Aorta (tissue), 5 donors: ENCODE measurements at places on chromosomes 4 and X. TPM values are rescaled to one million over a fixed set of nuclear protein-coding genes. Genes with fewer than 3 reads are reported as not detected.

- no peak for DNase-seq
- no peaks in the 10 kb centered on the region for H3K27me3 ChIP-seq
- H3K4me3 ChIP-seq, result no peak overlapping the region
- H3K4me1 ChIP-seq, result no peaks in the 10 kb centered on the region
- H3K27ac ChIP-seq, result no peak overlapping the region
- no peaks in the 10 kb centered on the region for H3K36me3 ChIP-seq
Observed at GRCh38 chr4:42078184-42078801, 74.2 kb downstream of the BEND4 start.

The TMPRSS11A gene
- total RNA-seq, result not detected

The JAKMIP1 gene
- 0.21 TPM for total RNA-seq

GRCh38 chr4:96097040-96097607 lies 257.2 kb downstream of the PDHA2 start:
- no peaks in the 10 kb centered on the region for H3K4me1 ChIP-seq
- DNase-seq, result no peak
- no peak overlapping the region for H3K4me3 ChIP-seq
- H3K36me3 ChIP-seq, result no peaks in the 10 kb centered on the region

- no peaks in the 10 kb centered on the region for H3K36me3 ChIP-seq
- H3K4me3 ChIP-seq, result no peak overlapping the region
- H3K4me1 ChIP-seq, result no peaks in the 10 kb centered on the region
- no peak overlapping the region for H3K27ac ChIP-seq
Observed at GRCh38 chrX:10615931-10616774, 4.2 kb downstream of the MID1 start.

- H3K4me1 ChIP-seq, result no peaks in the 10 kb centered on the region
- no peak overlapping the region for H3K27ac ChIP-seq
- no peak for DNase-seq
- no peak overlapping the region for H3K4me3 ChIP-seq
- H3K27me3 ChIP-seq, result no peaks in the 10 kb centered on the region
Observed at GRCh38 chrX:112832481-112833095, 8.0 kb downstream of the AMOT start.

DNA sequence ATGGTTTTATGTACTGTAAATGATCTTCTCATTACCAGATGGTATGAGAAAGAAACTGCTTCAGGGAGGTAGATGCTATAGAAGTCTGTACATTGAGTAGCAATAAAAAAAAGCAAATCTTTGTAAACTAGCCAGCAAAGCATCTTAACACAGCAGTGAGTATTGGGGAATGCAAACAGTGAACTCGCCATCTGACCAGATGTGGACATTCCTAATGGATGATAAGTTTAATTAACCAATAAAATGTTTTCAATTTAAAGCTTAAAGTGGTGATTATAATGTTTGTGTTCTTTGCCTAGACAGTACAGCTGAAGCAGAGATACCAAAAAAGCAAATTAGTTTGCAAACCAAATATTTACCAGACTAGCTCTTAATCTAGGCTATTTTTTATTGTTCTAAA lies 1144.2 kb downstream of the FAT4 start:
- H3K27ac ChIP-seq, result no peak overlapping the region
- H3K27me3 ChIP-seq, result no peaks in the 10 kb centered on the region
- peaks cover 1% of the 10 kb centered on the region for H3K4me1 ChIP-seq
- no peak for DNase-seq
- H3K36me3 ChIP-seq, result no peaks in the 10 kb centered on the region
- no peak overlapping the region for H3K4me3 ChIP-seq

DNA sequence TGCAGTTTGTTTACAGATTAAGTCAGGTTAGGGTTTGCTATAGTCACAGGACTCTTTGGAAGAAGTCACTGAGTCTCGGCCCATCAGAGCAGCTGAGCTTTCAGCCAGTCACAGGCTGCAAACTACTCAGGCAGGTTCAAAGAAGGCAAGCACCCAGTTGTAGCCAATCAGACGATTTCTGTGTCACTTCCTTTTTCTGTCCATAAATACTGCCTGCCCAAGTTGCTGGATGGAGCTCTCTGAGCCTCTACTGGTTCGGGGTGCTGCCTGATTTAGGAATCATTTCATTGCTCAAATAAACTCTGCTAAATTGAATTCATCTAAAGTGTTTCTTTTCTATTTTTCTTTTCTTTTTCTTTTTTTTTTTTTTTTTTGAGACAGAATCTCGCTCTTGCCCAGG lies 7.3 kb upstream of the SH3BP2 start:
- no peaks in the 10 kb centered on the region for H3K4me1 ChIP-seq
- H3K27me3 ChIP-seq, result no peaks in the 10 kb centered on the region
- H3K27ac ChIP-seq, result no peak overlapping the region
- H3K36me3 ChIP-seq, result no peaks in the 10 kb centered on the region
- no peak overlapping the region for H3K4me3 ChIP-seq

DNA sequence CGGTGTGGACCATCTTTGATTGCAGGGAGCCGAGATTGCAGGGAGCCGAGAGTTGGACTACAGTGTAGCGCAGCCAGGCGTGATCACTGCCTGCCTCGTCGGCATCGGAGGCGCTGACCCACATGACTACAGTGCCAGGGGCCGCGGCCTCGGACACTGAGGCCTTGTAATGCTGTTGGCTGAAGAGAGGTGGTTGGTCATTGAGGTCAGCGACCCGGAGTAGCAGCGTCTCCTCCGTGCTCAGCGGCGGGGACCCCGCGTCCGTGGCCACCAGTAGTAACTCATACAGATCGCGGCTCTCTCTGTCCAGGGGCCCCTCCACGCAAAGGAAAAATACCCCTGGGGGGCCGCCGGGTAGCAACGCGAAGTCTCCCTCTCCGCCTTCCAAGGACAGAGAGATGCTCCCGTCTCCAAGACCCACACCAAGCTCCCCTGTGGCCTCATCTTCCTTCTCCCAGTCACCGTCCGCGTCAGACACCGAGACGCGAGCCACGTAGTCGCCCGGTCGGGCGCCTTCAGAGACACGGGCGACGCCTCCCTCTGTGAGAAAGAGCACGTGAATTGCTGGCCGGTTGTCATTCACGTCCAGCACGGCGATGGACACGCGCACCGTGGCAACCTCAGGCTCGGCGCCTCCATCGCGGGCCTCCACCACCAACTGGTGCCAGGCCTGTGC lies 1.9 kb downstream of the DCHS2 start:
- no peak overlapping the region for H3K4me3 ChIP-seq
- DNase-seq, result no peak
- no peaks in the 10 kb centered on the region for H3K27me3 ChIP-seq
- H3K36me3 ChIP-seq, result no peaks in the 10 kb centered on the region

DNA sequence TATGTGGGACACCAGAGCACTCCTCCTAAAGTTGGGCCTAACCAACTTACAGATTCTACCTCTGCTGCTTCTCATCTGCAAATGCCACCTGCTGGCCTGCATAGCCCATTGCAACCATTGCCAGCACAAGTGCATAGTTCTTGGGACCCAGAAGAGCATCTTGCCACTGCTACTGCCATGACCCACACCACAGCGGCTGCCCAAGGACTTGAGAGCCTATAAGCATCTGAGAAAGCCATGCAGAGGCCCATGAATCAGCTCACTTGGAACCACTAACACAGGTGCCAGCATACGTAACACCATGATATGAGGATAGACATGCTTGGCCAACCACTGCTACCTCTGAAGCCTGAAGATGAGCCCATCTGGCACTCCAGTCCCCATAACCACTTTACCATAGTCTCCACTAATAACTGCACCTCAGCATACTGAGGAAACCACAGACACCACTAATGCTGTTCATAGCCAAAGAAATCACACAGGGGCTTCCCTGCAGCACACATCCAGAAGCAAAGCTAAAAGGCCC lies 258.1 kb upstream of the AGTR2 start:
- no peaks in the 10 kb centered on the region for H3K4me1 ChIP-seq
- H3K4me3 ChIP-seq, result no peak overlapping the region
- H3K36me3 ChIP-seq, result no peaks in the 10 kb centered on the region
- no peaks in the 10 kb centered on the region for H3K27me3 ChIP-seq
- no peak overlapping the region for H3K27ac ChIP-seq

DNA sequence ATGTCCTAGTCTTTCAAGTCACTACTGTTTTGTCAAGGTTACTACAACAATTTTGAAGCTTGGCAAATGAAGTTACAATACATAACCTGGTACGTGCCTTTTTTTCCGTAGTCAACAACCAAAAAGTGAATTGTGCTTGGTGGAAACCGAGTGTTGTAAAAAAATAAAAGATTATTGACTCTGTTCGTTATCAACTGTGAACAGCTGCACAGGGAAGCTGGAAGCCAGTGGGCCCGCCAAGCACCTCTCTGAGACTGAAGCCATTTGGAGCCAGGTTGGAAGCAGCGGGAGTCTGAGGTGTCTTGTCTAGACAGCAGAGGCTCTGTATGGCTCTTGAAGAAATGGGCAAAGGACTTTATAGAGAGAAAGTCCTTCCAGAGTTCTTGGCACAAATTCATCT lies 119.0 kb downstream of the GALNTL6 start:
- H3K27ac ChIP-seq, result no peak overlapping the region
- no peak for DNase-seq
- no peak overlapping the region for H3K4me3 ChIP-seq
- no peaks in the 10 kb centered on the region for H3K36me3 ChIP-seq
- no peaks in the 10 kb centered on the region for H3K4me1 ChIP-seq
- H3K27me3 ChIP-seq, result no peaks in the 10 kb centered on the region

DNA sequence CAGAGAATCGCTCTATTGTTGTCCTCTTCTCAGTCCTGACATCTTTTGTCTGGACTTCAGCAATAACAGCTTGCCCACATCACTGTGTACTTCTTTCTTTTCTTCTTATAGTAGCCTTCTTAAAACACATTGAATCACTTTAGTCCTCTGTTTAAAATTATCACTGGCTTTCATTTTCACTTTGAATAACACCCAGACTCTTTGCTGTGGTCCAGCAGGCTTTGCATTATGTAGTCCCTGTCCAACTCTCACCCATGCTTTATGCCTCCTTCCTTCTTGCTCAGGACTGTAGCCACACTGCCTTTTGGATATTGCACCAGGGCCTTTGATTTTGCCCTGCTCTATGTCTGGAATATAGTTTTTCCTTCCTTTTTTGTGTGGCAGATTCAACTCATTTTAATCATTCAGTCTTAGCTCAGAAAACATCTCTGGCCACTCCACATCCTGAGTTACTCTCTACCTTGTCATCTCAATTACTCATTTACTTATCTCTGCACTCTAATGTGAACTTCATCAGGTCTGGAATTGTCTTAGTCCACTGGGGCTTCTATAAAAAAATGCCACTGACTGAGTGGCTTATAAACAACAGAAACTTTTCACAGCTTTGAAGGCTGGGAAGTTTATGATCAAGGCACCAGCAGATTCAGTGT lies 168.2 kb downstream of the C4orf33 start:
- H3K27ac ChIP-seq, result no peak overlapping the region
- H3K4me3 ChIP-seq, result no peak overlapping the region

The GUCY1B1 gene
- 24.9 TPM for total RNA-seq

- no peaks in the 10 kb centered on the region for H3K27me3 ChIP-seq
- no peak for DNase-seq
- H3K27ac ChIP-seq, result no peak overlapping the region
Observed at GRCh38 chrX:21374994-21375707, 933 bp downstream of the CNKSR2 start.

DNA sequence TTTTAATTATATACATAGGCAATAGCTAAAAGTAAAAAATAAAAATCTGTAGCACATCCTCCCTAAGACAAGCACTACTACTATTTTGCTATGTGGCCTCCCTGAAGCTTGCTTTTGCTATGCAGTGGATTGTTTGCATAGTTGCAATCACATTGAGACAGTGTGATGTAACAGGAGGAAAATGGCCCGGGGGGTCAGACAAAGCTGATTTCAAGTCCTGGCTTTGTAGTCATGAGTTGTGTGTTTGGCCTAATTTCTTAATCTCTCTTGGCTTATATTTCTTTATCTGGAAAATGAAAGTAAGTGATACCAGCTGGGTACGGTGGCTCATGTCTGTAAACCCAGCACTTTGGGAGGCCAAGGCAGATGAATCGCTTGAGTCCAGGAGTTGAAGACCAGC lies 166.6 kb downstream of the LHFPL1 start:
- no peaks in the 10 kb centered on the region for H3K36me3 ChIP-seq
- H3K27me3 ChIP-seq, result no peaks in the 10 kb centered on the region
- H3K4me3 ChIP-seq, result no peak overlapping the region
- no peak for DNase-seq
- no peak overlapping the region for H3K27ac ChIP-seq

The ODAPH gene
- not detected for total RNA-seq

DNA sequence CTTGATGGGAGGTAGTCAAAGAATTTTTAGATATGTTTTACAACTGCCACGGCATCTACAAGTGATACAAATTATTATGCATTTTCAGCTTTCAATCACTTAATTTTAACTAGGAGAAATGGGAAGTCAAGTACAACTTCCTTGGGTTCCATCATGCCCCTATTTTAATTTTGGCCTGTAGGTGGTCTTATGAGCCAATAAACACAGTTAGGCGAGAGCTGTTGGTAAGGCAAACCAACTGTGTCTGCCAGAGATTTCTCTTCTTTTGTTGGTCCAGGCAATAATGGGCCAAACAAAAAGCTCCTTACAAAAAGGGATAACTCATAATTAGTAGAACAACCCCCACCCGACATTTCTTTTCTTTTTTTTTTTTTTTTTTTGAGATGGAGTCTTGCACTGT lies 63.3 kb upstream of the ARX start:
- H3K27ac ChIP-seq, result no peak overlapping the region
- H3K4me1 ChIP-seq, result no peaks in the 10 kb centered on the region
- H3K4me3 ChIP-seq, result no peak overlapping the region
- DNase-seq, result no peak
- H3K36me3 ChIP-seq, result no peaks in the 10 kb centered on the region
- H3K27me3 ChIP-seq, result no peaks in the 10 kb centered on the region

The CABS1 gene
- not detected for total RNA-seq

GRCh38 chrX:123983240-123983639 lies 21.7 kb downstream of the STAG2 start:
- no peak overlapping the region for H3K4me3 ChIP-seq
- no peak overlapping the region for H3K27ac ChIP-seq
- H3K4me1 ChIP-seq, result no peaks in the 10 kb centered on the region
- DNase-seq, result no peak

The CSN1S1 gene
- total RNA-seq, result 2.1 TPM

The POLN gene
- total RNA-seq, result 3.2 TPM

The SPINK2 gene
- not detected for total RNA-seq

The ATRX gene
- total RNA-seq, result 126 TPM

DNA sequence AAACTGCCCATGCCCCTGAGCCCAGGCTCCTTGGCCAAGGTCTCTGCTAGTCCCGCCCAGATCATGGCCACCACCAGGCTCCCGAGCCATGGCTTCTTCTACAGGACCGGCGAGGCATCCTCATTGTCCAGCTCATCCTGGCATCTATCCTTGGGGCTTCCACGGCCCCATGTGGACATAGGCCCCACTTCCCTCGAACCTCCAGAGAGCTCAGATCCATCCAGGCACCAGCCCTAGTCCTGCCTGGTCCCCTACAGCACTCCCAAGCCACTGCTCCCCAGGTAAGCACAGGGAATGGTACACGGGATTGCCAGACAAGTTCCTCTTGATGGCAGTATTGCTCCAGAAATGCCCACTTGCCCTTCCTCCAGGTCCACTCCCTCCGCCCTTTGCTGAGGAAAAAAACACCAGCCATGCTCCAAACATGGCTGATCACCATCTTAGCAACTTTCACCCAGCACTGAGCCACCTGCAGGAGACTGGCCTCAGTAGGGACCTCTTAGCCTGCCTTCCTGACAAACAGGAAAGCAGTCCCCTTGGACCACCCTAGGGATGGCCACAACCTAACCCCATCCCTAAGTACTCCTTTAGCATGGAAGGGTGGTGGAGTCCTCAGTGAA lies 272.1 kb upstream of the AGTR2 start:
- no peaks in the 10 kb centered on the region for H3K27me3 ChIP-seq
- H3K27ac ChIP-seq, result no peak overlapping the region
- no peaks in the 10 kb centered on the region for H3K36me3 ChIP-seq
- H3K4me3 ChIP-seq, result no peak overlapping the region
- no peaks in the 10 kb centered on the region for H3K4me1 ChIP-seq

- no peak overlapping the region for H3K4me3 ChIP-seq
- H3K36me3 ChIP-seq, result no peaks in the 10 kb centered on the region
- H3K27ac ChIP-seq, result no peak overlapping the region
Observed at GRCh38 chr4:82248903-82249632, 124.7 kb downstream of the HNRNPD start.
